ENCODE measurements at places on chromosomes 16 and 17.

DNA sequence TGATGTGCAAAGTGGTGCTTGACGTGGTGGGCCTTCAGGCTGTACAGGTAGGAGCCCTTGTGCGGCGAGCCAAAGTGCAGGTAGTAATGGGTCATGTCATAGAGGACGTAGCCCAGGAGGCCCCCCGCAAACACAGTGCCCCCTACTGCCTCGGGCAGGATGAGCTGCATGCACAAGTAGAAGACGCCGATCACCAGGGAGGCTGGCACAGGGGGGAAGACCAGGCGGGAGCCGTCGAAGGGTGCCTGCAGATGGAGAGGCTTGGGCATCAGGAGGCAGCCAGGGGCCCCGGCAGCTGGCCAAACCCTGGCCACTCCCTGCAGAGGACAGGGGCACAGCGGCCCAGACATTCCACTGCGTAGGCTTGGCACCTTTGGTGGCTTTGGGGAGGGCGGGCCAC lies 15.7 kb upstream of the MLKL start:
- DNase-seq = no peak

DNA sequence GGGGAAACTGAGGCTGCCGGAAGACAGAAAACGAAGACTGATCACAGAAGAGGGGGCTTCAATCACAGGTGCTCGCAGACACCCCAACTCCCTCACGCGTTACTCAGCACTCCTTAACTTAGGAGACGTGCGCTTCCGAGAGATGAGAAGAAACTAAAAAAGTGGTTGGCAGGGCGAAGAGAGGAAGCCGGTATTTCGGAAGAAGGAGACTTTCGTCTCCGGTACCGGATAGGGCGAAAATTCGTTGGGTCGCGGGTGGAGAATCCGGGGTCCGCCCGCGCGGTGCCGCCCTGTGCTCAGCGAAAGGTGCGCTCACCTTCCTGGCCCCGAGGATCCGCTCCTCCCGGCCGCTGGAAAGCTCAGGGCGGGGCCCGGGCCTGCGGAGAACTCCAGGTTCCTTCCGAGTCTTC lies 917 bp upstream of the TBX2 start:
- DNase-seq = no peak

- DNase-seq = no peak
Observed at GRCh38 chr16:27918755-27919154, 144.8 kb downstream of the GSG1L start.

GRCh38 chr16:22813223-22813947 lies 577 bp upstream of the HS3ST2 start:
- DNase-seq = no peak

DNA sequence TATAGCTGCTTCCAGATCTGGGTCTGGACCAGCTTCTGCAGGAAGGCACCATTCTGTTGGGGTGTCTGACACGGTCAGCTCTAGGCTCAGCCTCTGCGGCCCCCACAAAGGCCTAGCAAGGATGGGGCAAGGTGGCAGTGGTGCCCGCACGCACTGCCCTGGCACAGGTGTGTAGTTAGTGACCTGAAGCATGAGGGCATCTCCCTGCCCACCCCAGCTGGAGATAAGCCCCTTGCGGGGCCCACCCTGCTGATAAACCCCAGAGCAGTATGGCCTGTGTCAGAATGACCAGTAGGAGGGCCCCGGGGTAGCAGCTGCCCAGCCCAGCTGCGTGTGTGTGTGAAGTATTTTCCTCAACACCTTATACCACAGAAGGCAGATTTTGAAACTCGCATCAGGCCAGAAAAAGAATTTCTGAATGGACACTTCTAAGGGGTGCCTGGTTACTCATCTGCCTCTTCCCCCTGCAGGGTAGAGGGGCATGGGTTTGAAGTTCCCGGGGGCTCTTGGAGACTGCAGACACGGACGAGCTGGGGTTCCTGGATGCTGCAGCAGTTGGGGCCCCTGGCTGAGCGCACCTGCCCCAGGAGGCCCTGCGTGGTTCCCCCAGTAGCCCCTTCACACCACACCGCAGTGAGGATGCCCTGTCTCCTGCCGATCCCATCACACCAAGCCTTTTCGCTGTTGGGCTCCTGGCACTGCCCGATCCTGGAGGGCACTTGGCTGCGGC lies 4.5 kb downstream of the ARHGDIA start:
- DNase-seq = no peak

DNA sequence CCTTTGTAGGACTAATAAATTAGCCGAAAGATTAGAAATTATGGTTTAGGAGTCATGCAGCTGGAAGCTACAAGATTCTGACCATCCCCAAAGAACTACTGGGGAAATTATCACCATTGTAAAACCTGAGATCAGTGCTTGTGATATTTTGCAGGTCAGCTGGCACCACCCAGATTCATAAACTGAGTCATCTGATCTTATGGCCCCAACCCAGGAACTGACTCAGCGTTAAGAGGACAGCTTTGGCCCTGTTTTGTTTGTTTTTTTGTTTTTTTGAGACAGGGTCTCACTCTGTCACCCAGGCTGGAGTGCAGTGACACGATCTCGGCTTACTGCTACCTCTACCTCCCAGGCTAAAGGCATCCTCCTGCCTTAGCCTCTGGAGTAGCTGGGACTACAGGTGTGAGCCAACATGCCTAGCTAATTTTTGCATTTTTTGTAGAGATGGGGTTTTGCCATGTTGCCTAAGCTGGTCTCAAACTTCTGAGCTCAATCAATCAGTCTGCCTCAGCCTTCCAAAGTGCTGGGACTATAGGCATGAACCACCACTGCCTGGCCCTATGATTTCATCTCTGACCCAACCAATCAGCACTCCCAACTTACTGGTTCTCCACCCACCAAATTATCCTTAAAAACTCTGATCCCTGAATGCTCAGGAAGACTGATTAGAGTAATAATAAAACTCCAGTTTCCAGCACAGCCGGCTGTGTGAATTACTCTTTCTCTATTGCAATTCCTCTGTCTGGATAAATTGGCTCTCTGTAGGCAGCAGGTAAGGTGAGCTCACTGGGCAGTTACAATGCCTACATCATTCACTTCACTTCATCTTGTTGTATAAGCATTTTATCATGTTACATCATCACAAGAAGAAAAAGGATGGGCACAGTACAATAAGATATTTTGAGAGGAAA lies 79.4 kb upstream of the KSR1 start:
- no peak for DNase-seq

DNA sequence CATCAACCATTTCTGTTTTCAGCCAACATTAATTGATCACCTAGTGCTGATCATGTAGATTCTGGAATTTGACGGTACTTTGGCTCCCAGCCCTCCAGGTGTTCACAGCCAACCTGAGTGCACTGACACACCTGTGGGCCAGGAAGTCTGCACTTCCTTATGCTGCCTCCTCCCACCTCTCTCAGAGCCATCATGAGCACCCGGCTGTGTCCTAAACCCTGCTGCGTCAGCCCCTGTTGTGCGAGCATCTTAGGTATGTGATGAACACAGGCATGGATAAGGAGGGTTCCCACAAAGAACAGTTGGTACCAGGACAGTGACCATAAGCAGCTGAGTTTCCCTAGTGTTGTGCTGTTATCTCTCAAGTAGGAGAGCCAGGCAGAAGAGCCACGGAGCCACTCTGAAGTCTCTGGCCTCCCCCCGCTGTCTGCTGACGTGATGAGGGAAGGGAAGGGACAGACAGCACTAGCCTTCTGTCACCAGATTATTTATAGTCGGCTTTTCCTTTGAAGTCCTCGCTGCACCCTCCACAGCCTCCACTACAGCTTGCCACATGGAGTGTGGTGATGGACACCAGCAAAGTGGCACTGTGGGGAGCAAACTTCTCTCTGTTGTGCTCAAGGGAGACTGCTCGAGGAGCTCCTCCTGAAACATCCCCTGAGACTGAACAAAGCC lies 162.8 kb upstream of the ANKFN1 start:
- no peak for DNase-seq

GRCh38 chr17:2598166-2598565 lies 4.7 kb downstream of the PAFAH1B1 start:
- DNase-seq = no peak

DNA sequence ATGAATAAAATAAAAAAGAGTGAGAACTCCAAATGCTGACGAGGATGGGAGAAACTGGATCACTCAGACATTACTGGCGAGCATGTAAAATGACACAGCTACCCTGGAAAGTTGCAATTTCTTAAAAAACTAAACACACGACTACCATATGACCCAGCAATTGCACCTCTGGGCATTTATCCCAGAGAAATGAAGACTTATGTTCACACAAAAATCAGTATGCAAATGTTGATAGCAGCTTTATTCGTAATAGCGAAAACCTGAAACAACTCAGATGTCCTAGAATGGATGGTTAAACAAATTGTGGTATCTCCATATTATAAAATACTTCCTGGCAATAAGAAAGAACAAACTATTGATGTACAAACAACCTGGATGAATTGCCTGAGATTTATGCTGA lies 357.2 kb upstream of the ASIC2 start:
- DNase-seq = no peak

GRCh38 chr16:87324411-87325275 lies 7.5 kb upstream of the C16orf95 start:
- no peak for DNase-seq

- no peak for DNase-seq
Observed at GRCh38 chr17:73616873-73617404, 27.3 kb downstream of the SDK2 start.

GRCh38 chr16:3878610-3879009 lies 1.9 kb downstream of the CREBBP start:
- no peak for DNase-seq

DNA sequence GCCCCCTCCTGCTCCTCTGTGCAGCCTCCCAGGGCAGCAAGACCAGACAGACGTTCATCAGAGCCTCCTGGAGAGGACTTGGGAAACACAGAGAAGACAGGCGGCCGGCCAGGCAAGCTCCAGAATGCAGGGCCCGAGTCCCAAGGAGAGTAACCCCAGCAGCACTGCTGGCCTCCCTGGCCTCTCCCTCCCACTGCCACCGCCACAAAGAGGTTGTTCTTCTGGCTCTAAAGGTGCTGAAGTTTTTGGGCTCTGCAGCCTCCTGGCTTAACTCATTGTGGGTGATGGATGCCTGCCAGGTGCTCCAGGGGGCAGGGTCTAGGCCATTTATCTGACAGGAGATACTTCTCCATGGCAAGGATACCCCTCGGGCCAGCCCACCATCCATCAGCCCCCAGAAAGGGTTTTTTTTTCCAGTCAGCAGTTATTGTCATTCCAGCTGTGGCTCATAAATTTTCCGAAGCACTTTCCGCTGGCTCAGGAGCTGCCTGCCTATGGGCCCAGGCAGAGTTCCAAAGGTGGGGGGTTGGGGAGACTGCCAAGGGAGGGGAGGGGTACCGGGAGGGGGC lies 32.0 kb upstream of the MRPS23 start:
- DNase-seq = no peak

GRCh38 chr17:74742978-74743545 lies 5.4 kb upstream of the NHERF1 start:
- no peak for DNase-seq

DNA sequence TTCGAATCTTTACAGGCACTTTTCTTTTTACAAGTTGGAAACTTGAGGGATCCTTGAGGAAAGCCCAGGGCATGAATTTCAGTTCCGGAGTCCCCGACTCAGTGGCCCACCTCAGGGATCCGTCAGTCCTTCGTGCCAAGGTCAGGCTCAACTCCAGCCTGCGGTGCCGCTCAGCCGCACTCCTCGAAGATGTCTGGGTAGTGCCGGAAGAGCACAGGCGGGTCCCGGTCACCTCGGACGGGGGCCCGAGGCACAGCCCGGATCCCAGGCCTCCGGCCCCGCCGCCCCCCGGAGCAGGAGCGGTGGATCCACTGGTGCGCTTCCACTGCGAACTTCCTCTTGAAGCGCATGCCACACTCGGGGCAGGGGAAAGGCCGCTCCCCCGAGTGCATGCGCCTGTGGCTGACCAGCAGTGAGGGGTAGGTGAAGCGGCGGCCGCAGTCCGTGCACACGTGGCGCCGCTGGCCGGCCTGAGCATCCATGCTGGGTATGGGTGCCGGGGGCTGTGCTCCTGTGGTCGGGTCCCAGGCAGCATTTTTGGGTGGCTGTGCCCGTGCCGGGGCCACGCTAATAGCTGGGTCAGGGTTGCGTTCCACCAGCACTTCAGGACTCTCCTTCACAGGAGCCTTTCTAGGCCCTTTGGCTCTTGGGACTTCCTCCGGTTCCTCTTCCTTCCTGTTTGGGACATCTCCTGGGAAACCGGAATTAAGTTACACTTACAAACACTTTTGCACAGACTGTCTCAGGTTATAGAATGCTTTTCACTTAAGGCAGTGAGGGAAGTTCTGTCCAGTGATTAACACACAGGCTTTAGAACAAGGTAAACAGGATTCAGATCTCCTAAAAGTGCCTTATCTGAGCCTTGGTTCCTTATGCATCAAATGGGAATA lies 1.5 kb downstream of the ZNF688 start:
- DNase-seq = no peak

DNA sequence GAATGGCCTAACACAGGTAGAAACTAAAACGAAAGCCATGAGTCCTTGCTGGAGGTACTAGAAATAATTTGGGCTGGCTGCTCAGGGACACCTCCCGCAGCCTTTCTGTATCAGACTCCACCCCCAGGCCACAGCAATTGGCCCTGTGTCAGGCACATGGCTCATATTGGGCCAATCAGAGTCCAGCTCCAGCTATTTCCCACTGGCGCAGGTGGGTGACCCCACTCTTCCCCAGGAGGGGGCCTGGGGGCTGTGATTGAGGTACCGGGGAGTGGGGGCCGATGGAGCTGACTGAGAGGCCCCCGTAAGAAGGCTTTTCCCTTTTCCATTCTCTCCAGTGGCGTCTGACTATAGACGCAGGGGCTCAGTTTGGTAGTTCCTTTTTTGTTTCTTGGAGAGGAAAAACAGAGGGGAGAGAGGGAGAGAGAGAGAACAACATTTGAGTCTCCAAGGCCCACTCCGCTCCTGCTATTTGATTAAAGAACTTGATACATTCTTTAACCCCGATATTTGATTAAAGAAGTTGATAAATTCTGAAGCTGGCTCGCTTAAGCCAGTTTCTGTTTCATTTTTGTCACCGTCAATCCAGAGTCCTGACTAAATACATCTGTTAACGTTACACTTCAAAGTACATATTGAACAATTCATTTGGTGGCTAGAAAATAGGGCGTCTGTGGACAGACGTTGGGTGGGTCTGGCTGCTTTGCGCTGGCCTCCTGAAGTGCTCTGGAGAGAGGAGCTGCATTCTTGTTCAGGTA lies 26.3 kb downstream of the FOXL1 start:
- no peak for DNase-seq

DNA sequence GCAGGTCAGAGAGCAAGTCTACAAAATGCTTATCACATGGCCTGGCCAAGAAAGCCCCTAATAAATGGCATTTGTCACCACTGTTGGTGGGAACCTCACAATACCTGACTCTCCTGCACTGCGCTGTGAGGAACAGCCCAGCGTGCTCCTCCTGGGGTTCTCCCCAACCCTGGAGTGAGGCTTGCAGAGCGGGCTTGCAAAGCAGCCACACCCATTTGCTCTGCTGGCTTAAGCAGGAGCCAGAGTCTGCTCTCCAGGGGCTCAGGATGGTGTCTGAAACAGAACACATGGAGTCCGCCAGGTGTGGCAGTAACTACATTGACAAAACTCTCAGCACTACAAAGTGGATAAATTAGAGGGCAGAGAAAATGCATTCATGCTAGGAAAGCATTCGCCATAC lies 331.0 kb upstream of the CCL2 start:
- no peak for DNase-seq
